GM19239 (cell line): ENCODE measurements at places on chromosomes 3 and 15.

- no peak for DNase-seq
Observed at GRCh38 chr15:64058279-64058678, 12.0 kb upstream of the DAPK2 start.

GRCh38 chr3:70120357-70120966 is 120.9 kb downstream of the SAMMSON start:
- peak; percentile 41 for DNase-seq

DNA sequence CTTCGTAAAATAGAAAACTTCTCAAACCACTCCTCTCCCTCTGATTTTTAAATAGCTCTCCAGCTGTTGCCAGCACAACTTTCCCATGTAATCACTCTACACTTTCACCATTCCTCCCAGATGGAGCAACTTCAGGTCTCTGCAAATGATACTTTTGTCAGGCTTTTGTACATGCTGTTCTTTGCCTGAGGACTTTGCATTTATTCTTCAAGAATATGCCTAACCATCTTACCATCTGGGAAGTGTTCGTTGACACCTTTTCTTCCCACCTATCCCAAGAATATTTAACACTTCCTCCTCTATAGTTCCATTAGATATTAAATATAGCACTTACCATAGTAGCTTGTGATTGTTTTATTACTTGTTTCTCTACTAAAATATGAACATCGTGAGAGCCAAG is 703.7 kb downstream of the CADM2 start:
- no peak for DNase-seq

GRCh38 chr3:58048301-58048700 is 40.1 kb downstream of the FLNB start:
- DNase-seq = no peak

DNA sequence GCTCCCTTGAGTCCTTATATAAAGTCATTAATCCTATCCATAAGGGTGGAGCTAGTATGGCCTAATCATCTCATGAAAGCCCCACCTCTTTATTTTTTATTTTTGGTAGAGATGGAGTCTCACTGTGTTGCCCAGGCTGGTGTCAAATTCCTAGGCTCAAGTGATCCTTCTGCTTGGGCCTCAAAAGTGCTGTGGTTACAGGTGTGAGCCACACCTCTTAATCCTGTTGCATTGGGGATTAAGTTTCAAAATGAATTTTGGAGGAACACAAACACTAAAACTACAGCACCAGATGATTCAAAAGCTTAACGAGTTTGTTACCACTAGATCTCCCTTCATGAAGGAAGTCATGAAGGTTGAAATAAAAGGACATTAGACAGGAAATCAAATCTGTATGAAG is 27.7 kb downstream of the RAB7A start:
- DNase-seq = no peak
